ENCODE measurements at places on chromosomes 12 and 14.

- DNase-seq: no peak
Observed at GRCh38 chr14:74429221-74429691, 3.2 kb upstream of the SYNDIG1L start.

- no peak for DNase-seq
Observed at GRCh38 chr12:46535907-46536306, 163.3 kb upstream of the SLC38A2 start.

DNA sequence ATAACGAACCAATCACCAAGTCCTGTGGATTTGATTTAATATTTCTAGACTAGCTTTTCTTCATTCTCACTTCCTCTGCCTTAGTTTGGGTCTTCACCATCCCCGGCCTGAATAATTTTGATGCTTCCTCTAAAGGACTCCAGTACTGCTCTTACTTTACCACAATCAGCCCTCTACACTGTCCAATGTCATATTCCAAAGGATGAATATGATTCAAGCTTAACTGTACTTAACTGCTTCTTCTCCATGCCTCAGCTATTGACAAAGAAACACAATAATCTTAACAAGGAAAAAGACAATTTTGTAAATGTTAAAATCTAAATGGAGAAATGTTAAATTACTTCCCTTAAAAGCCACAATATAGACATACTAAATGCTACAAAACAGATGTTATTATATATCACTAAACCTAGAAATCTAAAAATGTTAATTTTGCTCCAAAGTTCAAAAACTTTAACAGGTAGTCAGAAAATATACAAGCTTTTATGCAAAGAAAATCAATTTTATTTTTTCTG lies 70.2 kb downstream of the STXBP6 start:
- DNase-seq: no peak

DNA sequence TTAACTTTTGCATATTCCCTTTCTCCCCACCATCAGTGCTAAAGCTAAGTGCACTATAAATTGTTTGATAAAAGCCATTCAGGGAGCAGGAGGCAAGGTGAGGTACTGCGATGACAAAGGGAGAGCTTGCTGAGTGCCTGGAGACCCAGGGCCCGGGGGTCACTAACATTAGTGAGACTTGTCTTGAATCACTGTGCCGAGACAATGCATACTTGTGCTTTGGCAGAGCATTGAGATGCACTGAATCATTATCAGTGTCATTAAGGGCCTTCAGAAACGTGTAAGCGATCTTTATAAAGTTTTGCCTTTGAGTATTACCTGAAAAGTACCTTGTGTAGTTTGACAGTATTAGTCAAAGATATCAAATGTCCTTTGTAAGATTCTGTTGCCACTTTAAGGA lies 447.5 kb downstream of the PCNX1 start:
- DNase-seq: no peak

DNA sequence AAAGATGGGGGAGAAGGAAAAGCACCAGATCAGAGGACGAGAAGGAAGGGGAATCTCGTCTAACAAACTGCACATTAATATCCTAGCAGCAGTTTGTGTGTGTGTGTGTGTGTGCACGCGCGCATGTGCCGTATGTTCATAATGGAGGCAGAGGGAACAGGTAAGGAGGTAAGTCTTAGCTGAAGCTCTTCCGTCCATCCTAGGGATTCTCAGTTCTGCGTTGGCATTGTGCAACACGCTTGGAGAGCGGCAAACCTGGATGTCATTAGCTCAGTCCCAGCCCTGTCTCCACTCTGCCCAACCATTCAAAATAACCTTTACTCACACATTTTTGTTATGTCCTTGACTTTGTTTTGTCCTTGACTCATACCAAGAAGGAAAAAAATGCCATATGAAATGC lies 1.6 kb upstream of the C1R start:
- DNase-seq: no peak

GRCh38 chr14:75499084-75499875 lies 23.0 kb upstream of the BATF start:
- DNase-seq: no peak
